ENCODE measurements at places on chromosomes 4 and X.

DNA sequence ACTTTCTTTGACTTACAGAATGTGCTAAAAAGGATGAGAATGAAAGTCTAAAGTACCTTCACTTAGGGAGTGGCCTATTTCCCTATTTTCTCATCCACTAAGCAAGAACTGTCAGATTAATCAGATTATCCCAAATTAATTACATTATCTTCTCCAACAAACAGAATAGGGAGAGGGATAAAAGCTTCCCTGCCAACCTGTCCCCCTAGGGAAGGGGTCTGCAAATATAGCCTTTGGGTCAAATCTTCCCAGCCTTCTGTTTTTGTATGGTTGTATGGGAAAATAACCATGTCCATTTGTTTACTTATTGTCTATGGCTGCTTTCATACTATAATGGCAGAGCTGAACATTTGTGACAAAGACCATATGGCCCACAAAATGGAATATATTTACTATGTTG is 57.1 kb upstream of the USP38 start:
- DNase-seq, result no peak

DNA sequence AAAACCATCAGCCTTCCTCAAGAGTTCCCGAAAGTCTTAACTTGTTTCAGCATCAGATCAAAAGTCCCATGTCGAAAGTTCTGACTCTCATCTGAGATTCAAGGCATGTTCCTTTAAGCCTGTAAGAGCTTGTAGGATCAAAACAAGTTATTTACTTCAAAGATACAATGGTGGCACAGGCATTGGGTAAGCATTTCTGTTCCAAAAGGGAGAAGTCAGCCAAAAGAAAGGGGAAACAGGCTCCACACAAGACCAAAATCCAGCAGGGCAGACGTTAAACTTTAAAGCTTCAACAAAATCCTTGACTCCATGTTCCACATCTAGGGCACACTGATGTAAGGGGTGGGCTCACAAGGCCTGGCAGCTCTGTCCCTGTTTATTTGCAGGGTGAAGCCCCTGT is 91.7 kb downstream of the FHDC1 start:
- DNase-seq, result no peak

DNA sequence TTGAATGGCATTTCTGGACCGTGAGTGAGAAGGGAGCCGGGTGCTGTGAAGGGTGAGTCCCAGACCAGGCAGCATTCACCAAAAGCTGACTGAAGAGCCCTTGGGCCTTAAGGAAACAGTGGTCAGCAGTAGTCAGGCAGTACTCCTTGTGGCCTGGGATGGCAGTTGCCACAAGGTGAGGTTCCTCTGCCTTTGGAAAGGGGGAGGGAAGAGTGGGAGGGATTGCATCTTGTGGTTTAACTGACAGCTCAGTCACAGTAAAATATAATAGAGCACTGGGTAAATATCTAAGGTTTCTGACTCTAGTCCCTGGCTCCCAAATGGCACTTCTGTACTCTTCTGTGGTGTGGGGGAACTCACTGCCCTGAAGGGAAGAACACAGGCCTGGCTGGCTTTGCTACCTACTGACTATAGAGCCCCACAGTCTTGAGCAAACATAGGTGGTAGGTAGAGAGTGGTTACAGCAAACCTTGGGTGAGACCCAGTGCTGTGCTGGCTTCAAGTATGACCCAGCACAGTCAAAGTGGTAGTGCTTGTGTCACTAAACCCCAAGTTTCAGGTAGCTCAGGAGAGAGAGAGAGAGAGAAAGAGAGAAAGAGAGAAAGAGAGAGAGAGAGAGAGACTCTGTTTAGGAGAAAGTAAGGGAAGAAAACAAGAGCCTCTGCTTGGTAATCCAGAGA is 154.2 kb downstream of the TEX11 start:
- DNase-seq, result no peak

GRCh38 chrX:153549807-153550206 is 32.4 kb downstream of the ATP2B3 start:
- DNase-seq, result no peak

DNA sequence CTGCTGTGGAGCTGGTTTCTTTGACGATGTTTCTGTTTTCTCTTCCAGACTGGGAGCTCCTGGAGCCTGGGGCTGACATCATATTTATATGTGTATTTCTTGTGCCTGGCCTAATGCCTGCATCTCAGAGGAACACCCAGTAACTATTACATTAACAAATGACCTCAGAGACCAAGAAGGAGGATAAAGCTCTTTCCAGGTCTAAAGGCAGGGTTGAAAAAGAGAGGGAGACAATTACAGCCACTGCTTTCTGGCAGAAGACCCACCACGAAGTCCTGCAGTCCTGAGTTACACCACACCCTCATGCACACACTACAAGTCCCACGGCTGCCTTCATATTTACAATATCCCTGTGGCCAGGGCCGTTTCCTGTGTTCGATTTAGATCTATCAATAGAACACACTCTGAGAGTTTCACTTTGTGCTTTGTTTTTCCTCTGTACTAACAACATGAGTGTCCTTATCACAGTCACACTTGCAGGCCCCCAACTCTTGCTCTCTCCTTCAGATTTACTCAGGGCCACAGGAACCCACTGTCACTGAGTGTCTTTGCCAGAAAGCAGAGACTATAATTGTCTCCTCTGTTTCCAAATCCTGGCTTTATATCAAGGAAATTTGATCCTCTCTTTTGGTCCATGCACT is 535.5 kb downstream of the MID1IP1 start:
- DNase-seq, result no peak

DNA sequence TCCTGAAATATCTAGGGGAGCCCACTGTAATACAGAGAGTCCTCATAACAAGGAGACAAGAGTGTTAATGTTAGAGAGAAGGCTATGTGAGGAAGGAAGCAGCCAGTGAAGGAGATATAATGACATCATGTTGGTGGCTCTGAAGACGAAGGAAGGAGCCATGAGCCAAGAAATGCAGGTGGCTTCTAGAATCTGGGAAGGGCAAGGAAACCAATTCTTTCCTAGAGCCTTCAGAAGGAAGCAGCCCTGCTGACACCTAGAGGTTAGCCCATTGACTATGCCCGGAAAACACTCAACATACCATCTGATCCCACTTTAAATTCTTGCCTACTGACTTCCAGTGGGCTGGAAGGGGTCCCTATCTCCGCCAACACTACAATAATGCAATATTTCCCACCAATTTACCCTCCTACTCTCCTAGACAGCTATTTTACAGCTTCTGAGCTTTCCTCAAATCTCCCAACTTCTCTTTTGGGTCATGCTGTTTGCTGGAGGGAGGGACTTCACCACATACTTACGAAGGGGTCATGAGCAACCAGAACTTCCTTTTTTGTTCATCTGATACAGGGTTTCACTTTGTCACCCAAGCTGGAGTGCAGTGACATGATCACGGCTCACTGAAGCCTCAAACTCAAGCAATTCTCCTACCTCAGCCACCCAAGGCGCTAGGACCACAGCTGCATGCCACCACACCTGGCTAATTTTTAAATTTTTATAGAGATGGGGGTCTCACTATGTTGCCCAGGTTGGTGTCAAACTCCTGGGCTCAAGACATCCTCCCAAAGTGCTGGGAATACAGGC is 25.2 kb upstream of the G3BP2 start:
- DNase-seq, result no peak

- peak; percentile 11 for DNase-seq
Measured at GRCh38 chrX:24838629-24839028, 144.9 kb downstream of the POLA1 start.

DNA sequence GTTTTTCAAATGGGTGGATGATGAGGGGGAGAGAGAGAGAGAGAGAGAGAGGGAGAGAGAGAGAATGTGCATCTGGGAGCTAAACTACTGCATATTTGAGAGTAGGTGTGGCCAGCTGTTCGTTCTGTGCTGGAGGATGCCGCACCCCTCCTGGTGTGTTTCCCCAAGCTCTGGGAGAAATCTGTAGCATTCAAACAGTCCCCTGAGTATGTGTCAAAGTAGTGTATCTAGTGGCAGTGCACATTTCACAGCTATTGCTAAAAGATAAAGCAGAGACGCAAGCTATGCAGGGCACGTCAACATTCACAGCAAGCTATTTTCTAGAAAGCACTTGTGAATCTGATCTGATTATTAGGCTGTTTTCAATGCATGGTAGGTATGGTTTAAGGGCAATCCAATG is 83.5 kb upstream of the LIMCH1 start:
- DNase-seq, result no peak

DNA sequence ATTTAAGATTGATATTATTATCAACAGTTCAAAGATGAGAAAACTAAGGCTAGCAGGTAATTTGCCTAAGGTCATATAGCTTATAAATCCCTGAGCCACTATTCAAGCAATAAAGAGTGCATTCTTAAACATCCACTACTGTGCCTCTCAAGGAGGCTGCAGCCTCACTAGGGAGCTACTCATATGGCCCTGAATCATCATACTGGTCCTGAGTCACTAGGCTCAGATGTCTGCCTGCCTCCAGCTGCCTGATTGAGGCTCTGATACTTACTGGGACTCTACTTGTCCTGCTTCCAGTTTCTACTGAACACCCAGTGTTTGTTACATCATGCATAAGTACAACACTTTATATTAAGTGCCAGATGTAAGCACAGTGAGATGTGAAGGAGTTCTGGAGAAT is 110.7 kb downstream of the AASDH start:
- no peak for DNase-seq

GRCh38 chrX:115226929-115227328 is 7.0 kb downstream of the LRCH2 start:
- no peak for DNase-seq

DNA sequence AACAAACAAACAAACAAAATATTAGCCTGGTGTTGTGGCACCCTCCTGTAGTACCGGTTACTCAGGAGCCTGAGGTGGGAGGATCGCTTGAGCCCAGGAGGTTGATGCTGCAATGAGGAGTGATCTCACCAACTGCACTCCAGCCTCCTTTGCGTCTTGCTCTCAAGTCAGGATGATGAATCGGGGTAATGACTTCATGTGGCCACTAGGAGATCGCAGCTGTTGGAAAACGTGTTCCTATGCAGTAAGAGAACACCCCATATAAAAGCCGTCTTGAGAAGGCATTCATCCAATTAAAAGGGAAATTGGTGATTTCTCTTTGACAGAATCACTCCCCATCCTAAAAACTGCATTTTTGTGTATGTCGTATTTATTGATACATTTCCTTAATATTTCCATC is 6.9 kb downstream of the CCNB3 start:
- DNase-seq, result no peak

GRCh38 chrX:108022491-108023089 is 22.3 kb upstream of the VSIG1 start:
- no peak for DNase-seq

- no peak for DNase-seq
Measured at GRCh38 chr4:18931643-18932377, 910.3 kb upstream of the LCORL start.

GRCh38 chrX:114611018-114611619 is 27.2 kb downstream of the HTR2C start:
- DNase-seq, result peak; percentile 42

DNA sequence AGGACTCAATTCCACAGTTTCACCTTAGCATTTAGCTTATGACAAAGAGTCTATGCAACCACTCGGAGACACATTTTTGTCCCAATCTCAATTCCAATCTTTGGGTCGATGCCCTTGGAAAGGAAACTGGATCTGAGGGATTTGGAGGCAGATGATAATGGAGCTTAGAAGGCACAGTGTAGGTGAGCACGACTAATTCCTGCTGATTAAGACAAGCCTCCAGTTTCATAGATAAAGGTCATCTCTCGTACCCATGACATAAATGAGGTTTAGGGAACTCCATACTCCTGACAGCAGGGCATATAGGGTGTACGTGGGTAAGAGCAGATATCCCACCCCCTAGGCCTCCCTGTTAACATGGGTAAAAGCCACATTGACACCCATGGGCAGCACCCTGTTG is 24.4 kb upstream of the ZNF718 start:
- DNase-seq, result no peak

GRCh38 chrX:121036137-121036536 is 11.3 kb upstream of the GLUD2 start:
- DNase-seq, result no peak

GRCh38 chr4:915041-915474 is 17.1 kb downstream of the GAK start:
- no peak for DNase-seq

- DNase-seq, result no peak
Measured at GRCh38 chrX:43880425-43880824, 1.8 kb downstream of the MAOB start.

GRCh38 chr4:169658975-169659715 is 38.8 kb downstream of the CLCN3 start:
- DNase-seq, result no peak

- no peak for DNase-seq
Measured at GRCh38 chr4:26281881-26282280, 38.9 kb upstream of the RBPJ start.
